Eye (tissue), 1 donor: ENCODE measurements at places on chromosomes 6 and 20.

- no peak for DNase-seq
Observed at GRCh38 chr20:2114990-2115681, 13.5 kb downstream of the STK35 start.

- DNase-seq, result no peak
Observed at GRCh38 chr6:47231151-47231550, 78.6 kb downstream of the TNFRSF21 start.

GRCh38 chr6:5318617-5319272 is 57.4 kb downstream of the FARS2 start:
- DNase-seq, result no peak

DNA sequence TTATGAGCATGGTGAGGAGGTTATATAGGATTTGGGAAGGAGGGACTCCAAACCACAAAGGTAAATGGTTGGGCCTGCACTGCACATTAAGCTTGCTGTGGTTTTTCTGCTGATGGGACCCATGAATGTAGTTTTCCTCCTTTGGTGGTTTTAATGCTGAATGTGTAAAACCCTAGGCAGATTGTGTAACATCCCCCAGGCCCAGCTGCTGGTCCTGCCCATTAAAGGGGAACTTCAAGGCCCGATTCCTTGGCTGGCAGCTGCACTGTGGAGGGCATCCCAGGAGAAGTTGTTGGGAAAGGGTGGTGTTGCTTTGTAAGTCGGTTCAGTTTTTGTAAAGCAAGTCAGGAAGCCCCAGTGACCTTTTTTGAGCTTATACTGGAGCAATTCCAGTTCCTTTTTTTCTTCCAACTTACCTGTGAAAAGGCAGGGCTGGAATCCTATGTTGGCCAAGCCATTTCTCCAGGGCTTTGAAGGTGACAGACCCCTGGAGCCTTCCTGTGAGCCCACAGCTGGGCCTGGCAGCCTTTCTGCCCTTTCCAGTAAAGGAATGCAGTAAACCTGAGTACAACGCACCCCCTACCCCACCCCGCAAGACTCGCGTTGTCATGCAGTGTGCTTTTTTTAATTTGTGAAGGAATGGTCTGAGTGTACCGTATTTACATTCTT is 43.1 kb upstream of the NAA20 start:
- peak; percentile 66 for DNase-seq

GRCh38 chr6:125004198-125004597 is 42.0 kb downstream of the RNF217 start:
- no peak for DNase-seq

GRCh38 chr6:156741287-156742073 is 35.7 kb upstream of the ARID1B start:
- no peak for DNase-seq

- DNase-seq, result peak; percentile 26
Observed at GRCh38 chr6:56148488-56149186, 98.7 kb downstream of the COL21A1 start.

DNA sequence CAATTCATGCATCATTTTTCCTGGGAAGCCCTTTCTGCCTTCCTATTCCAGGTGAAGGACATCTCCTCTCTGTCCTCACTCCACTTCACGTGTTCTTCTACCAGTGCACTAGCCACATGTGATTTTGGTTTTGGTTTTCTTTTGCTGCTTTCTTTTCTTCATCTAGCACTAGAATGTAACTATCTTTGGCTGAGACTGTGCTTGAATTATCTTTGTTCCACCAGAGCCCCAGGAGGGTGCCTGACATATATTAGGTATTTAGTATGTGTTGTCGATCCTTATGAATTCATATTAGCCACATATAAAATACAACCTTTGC is 79.9 kb downstream of the VGLL2 start:
- DNase-seq, result no peak

- no peak for DNase-seq
Observed at GRCh38 chr6:223763-224162, 68.5 kb upstream of the DUSP22 start.

GRCh38 chr6:161837854-161838253 is 564.0 kb upstream of the AGPAT4 start:
- no peak for DNase-seq

- no peak for DNase-seq
Observed at GRCh38 chr20:7348253-7348652, 580.8 kb downstream of the BMP2 start.

DNA sequence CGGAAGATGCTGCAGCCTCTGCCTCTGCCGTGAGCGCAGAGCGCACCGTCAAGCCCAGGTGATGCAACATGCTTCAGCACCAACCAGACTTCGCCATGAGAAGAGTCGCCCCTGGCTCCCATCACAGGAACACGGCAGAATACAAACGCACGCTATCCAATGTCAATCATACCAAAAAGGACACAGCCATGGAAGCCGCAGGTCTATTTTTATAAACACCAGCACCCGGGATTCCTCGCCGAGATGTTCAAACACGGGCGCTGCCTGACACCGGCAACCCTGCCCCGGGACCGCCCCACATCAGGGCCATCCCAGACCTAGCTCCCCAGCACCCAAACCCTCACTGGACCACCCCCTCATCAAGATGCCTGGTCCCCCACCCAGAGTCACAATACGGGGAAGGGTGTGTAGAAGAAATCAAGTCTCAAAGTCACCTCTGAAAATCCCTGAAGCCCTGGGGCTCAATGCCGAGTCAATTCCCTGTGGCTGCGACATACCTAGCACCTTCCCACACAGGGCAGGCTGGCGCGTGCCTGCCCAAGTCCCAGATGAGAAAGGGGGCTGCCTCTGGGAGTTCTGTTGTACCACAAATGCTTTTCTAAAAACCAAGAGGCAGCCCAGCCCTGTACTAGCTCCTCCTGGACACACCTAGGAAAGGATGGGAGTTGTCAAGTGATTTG is 17.9 kb downstream of the TAF4 start:
- DNase-seq, result no peak
